ENCODE measurements at places on chromosomes 3 and 15.

DNA sequence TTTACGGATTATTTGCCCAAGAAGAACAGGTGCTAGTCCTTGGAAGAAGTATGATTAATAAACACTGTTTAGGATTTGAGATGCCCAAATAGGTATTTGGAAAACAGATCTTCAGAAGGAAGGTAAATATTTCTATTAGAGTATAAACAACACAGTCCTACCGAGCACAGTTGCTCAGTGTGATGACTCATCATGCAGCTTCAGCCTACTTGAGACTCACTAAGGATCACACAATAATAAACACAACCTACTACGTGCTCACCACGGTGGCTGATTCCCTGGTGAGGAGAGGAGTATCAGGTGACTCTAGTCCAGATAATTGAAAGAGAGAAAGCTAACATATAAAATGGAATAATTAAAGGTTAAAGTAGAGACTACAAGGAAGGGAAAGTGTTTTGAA is 72.0 kb downstream of the PDZRN3 start:
- H3K36me3 ChIP-seq: no peaks in the 10 kb centered on the region
- H3K27me3 ChIP-seq: no peaks in the 10 kb centered on the region
- H3K27ac ChIP-seq: no peak overlapping the region

DNA sequence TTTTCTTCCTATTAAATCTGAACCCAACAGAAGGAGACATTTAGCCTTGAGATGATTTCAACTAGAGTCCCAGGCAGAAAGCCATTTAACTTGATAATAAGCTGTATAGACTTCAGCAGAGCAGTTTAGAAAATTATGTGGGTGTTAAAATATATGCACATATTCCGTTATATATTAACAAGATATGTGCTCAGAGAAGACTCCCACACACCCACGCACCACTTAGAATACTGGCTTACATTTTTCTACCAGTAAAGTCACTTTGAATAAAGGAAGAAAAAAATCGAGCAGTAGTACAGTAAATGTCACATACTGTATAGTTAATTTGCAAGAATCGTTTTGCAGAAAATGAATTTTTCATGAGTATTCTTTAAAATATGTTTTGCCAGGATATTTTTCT is 599.3 kb downstream of the FGF12 start:
- H3K4me1 ChIP-seq: no peaks in the 10 kb centered on the region
- H3K36me3 ChIP-seq: no peaks in the 10 kb centered on the region
- H3K27ac ChIP-seq: no peak overlapping the region

DNA sequence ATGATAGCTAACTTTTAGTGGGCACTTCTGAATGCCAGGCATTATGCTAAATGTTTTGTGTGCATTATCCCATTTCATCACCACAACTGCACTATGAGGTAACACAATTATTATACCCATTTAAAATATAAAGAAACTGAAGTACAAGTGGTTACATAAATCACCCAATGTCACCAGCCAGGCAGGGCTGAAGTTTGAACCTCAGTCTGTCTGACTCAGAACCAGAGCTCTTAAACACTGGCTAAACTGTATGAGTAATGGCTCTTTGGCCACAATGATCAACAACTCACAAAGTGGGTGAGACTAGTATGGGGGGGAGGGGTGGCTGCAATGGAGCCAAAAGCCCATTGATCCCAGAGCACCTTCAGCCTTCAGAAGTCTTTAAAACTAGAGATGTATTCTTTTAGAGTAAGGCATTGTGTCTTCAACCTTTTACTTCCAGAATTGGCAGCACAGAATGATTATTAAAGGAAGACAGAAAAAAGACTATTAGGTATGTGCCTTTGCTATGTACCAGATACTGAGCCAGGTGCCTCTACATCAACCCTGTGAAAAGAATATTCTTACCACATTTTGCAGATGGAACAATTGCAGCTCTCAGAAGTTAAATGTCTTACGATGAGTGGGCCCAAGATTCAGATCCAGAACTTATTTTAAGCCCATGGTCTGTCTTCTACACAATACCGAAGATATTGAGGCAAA is 166.9 kb downstream of the UACA start:
- no peaks in the 10 kb centered on the region for H3K4me1 ChIP-seq
- no peak overlapping the region for H3K27ac ChIP-seq
- H3K27me3 ChIP-seq: no peaks in the 10 kb centered on the region
- no peaks in the 10 kb centered on the region for H3K36me3 ChIP-seq
- no peak overlapping the region for H3K4me3 ChIP-seq
- DNase-seq: peak; percentile 36

DNA sequence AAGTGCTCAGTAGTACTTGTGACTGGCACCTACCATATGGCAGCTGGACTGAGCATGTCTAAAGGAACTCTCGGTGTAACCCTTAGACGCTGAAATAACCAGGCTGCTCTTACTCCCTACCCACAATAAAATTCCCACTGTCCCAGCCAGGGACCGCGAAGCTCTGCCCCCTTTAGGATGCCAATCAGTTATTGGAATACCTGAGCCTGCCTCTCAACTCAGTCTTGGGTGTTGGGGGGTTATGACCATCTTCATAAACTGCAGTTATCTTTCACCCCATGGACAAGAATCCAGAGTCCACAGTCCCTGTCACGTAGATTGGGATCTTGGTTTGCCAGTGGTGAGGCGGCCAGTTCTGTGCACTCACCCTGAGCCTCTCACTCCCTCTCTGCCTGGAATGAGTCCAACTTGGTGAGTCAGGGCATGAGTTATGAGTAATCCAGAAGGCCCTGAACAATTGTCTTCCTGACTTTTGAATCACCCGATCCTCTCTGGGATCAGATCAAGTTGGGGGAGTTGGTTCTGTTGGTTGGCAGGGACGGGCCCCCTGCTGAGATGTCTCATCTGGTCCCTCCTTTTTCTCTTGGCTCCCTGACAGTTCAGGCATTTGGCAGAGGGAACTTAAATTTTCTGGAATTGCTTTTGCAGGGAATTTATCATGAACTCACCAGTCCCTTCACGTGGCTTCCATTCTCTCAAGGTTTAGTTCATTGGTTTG is 120.1 kb upstream of the UBE2E1 start:
- H3K27me3 ChIP-seq: no peaks in the 10 kb centered on the region
- H3K36me3 ChIP-seq: no peaks in the 10 kb centered on the region
- H3K27ac ChIP-seq: no peak overlapping the region

DNA sequence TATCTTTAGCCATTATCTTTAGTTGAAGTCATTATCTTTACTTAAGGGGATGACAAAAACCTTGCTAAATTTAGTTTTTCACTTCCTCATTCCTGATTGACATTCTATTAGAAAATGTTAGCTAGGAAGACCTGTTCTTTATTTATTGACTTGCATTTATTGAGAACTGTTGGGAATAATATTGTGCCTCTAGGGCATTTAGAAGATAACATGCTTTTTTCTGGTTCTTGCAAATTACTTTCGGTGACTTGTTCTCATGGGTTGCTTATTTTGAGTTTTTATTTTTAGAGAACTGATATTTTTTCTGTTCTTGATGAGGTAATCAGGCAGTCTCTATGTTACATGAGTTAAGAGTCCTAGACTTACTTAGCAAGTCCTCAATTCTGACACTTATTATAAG is 48.3 kb upstream of the CTDSPL start:
- DNase-seq: no peak
- H3K27me3 ChIP-seq: no peaks in the 10 kb centered on the region
- H3K4me1 ChIP-seq: peaks cover 35% of the 10 kb centered on the region

DNA sequence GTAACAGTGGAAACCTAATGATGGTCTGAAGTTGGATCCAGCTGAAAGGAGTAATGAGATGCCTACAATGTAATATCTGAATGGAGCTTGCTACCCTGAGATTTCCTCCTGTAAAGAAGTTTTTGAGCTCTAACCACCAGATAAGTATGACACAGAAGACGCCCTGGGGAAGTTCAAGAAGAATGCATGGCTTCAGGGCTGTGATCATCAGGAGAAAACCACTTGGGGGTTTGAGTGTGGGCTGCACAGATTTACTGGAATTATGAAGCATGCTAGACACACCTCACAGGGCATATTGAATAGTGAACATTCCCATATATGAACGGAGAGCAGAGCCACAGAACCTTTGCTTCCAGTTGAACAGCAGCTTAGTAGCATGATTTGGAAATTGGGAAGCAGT is 10.6 kb upstream of the CCDC80 start:
- H3K4me1 ChIP-seq: peaks cover 20% of the 10 kb centered on the region
- H3K36me3 ChIP-seq: no peaks in the 10 kb centered on the region
- no peak overlapping the region for H3K27ac ChIP-seq
- H3K27me3 ChIP-seq: no peaks in the 10 kb centered on the region
- no peak for DNase-seq

All from hepatocyte (in vitro differentiated cells).